ENCODE measurements at places on chromosomes 13 and 19.

DNA sequence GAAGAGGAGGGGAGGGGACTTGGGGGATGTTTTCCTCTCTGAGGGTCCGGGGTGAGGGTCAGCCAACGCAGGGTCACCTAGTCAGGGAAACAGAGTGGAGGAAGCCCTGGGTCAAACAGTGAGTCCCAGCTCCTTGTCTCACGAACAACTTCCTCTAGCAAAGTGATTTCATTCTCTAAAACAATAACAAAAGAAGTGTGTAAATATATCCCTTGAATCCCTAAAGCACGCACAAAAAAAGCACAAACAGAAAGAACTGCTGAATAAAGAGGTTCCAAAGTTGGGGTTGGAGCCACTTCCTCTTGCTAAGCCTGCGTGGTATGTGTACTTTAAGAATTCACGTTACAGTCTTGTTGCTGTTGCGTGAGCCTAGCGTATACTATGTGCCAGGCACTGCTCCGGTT, 1.5 kb upstream of the C5AR2 start:
- DNase-seq: no peak

- DNase-seq: no peak
Observed at GRCh38 chr13:108974686-108975085, 345.3 kb downstream of the MYO16 start.

DNA sequence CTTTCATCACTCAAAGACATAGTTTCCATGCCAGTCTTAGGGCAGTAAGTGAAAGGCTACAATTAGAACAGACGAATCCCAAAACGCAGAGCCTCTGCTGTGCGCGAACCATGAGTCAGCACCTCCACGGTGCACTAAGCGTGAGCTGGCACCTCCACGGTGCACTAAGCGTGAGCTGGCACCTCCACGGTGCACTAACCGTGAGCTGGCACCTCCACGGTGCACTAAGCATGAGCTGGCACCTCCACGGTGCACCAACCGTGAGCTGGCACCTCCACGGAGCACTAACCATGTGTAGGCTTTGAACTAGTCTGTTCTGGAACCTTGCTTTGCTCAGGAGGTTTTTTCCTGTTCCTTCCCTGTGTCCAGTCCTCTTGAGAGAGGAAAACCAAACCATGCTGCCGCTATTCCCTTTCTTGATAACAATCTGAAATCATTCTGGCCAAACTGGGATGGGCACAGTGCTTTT, 120.6 kb downstream of the IRS2 start:
- DNase-seq: no peak

- no peak for DNase-seq
Observed at GRCh38 chr13:76764916-76765315, 121.3 kb downstream of the KCTD12 start.

- no peak for DNase-seq
Observed at GRCh38 chr13:20699715-20700114, 3.8 kb upstream of the IL17D start.

DNA sequence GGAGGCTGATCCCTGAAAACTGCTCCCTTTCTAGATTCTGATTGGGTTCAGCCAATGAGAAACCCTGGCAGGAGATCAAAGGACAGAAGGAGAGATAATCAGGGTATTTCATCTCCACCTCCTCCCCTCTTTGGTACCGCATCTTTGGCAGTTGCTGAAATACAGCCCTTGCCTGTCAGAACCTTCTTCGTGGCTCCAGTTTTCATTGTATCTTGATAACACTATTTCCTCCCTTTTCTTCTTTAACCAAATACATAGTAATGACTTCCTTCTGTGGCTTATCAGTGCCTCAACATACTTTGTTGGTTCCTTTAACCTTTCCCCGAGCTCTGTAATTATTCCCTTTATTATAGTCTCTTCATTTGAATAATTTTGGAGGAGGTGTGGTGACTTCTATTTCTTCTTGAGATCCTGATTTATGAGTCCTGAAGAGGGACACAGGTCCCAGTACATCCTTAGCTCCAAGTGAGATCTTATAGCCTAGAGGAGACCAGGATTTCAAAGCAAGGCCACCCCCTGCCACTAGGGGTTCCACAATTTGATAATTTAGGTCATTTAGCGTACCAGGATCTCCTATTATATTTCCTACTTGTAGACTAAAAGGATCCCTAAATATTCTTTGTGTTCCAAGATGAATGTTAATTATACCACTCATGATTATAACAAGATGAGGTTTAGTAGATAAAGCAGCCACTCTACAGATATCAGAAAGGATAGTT, 98.0 kb downstream of the EDNRB start:
- DNase-seq: no peak

DNA sequence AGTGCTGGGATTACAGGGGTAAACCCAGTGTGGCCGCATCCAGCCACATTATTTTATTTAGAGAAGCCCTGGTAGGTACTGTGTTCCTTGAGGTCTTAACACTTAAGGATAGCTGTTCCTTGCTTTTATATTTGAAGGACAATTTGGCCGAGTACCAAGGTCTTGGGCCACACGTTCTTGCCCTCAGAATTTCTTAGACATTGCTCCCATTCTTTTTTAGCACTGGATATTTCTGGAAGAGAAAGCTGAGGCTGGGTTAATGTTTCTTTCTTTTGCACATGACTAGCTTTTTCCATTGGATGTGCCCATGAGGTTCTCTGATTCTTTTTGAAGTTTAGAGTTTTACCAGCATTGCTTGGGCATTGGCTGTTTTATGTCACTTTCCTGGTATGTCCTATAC, 5.5 kb upstream of the RNF113B start:
- no peak for DNase-seq

- DNase-seq: no peak
Observed at GRCh38 chr13:81138353-81138980, 797.5 kb upstream of the SPRY2 start.

DNA sequence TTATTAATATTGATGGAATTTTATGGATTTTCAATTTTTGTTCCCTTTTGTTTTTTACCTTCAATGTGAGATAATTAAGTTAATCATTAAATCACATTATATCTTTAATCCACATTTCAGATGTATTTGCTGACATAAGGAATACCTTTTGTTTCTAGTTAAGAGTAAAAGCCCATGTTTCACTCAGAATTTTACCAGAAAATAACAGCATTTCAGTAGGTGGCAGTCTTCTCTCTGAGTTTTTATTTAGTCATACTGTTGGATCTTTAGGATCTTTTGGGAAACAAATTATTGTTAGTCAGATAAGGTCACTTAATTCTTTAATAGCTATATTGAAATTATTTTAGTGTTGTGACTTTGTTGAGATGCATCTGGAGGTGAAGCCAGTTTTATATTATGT, 67.9 kb downstream of the NDFIP2 start:
- no peak for DNase-seq

- DNase-seq: no peak
Observed at GRCh38 chr13:27310946-27311345, 40.3 kb downstream of the RASL11A start.

GRCh38 chr19:14166999-14167575, 30.7 kb upstream of the ASF1B start:
- no peak for DNase-seq

GRCh38 chr13:50940509-50940908, 30.9 kb downstream of the RNASEH2B start:
- DNase-seq: no peak

GRCh38 chr13:101942038-101942437, 459.8 kb downstream of the FGF14 start:
- peak; percentile 7 for DNase-seq

DNA sequence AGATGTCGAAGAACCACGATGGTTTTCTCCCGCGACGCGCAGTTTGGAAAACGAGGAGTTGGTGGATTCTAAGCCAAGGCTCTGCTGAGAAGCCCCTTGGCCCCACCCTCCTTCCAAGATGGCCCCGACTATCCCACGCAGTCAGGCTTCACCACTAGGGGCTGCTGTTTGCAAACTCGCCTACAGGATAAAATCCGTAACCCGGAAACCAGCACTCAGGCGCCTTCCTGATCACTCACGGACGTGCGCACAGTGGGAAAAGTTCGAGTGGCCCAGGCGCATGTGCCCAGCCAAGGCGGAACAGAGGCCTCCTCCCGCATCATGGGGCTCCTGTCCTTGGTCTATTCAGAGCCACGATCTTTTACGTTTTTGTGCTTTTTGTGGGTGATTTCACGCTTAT, 19.2 kb upstream of the UQCR11 start:
- DNase-seq: peak; percentile 58

DNA sequence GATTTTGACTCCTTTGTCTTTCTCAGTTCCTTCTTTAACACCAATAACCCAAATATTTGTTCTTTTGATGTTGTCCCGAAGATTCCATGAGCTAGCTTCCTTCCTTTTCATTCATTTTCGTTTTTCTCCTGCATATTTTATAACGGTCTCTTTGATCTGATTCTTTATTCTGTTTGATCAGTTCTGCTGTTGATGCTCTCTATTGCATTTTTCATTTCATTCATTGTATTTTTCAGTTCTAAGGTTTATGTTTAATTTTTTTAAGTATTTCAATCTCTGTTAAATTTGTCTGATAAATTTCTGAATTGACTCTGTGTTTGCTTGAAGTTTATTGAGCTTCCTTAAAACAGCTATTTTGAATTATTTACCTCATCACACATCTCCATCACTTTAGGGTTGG, 68.4 kb upstream of the LRCH1 start:
- DNase-seq: no peak

DNA sequence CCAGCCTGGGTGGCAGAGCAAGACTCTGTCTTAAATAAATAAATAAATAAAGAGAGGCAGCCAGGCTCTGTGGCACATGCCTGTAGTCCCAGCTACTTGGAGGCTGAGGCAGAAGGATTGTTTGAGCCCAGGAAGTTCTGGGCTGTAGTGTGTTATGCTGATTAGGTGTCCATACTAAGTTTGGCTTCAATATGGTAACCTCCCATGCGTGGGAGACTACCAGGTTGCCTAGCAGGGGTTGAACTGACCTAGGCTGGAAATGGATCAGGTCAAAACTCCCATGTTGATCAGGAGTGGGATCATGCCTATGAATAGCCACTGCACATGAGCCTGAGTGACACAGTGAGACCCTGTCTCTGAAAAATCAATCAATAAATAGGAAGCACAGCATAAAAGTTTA, 4.0 kb upstream of the SNRNP70 start:
- DNase-seq: no peak

- DNase-seq: no peak
Observed at GRCh38 chr19:8085598-8086408, 33.2 kb downstream of the CCL25 start.

DNA sequence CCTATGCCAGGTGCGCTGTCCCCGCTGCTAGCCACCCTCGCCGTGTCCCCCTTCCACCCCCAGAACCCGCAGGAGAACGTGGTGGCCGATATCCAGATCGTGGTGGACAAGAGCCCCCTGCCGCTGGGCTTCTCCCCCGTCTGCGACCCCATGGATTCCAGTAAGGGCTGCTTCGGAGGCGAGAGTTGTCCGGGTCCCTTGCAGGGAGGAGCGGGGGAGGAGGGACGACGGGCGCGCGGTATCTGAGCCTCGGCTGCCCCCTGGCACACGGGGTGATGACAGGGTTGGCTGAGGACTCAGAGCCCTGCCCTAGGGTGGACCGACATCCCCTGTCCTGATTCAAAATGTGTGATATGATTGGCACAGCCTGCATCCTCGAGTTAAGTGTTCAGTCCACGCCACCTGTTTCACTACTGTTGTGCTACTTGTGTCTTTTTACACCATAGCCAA, 653 bp downstream of the MVB12A start:
- DNase-seq: peak; percentile 14

DNA sequence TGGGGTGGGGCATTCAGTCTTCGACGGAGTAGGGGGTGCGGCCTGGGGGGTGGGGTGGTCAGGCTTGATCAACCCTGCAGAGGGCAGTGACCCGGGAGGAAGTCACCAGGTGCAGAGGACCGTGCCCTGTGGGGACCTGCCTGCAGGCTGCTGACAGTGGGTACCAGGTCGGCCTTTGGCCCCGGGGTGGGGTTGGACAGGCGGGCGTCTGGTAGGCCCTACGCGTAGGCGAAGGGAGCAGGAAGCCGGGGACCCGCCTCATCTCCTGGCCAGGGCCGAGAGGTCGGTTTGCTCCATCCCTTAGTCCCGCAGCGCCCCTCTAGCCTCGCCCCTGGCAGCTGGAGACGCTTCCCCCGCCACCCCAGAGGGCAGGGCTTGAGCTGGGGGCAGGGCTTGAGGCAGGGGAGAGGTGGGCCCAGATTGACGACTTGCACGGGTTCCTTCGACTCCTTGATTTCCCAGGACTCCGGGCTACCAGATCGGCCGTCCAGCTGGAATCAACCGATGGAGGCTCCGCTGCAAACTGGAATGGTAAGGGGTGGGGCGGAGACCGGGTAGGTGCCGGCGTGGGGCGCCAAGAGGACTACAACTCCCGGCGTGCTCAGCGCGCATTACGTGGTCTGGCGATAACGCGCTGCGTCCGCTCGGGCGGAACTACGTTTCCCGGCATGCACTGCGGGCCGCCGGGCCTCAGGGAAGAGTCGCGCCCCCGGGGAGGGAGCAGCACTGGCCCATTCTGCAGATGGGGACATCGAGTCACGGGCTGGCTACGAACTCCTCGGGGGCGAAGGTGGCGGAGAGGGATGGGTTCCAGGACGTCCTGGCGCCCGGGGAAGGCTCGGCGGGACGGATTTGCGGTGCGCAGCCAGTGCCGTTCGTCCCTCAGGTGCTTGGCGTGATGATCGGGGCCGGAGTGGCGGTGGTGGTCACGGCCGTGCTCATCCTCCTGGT, at the start of gene PNPLA6:
TSS of gene PNPLA6 (plus strand) at position 671 of the 951 bp plus-strand sequence. CDS start at position 743, 72 bp downstream.
- peak; percentile 93 for DNase-seq

GRCh38 chr19:18408053-18408476, 10.6 kb upstream of the LRRC25 start:
- no peak for DNase-seq

DNA sequence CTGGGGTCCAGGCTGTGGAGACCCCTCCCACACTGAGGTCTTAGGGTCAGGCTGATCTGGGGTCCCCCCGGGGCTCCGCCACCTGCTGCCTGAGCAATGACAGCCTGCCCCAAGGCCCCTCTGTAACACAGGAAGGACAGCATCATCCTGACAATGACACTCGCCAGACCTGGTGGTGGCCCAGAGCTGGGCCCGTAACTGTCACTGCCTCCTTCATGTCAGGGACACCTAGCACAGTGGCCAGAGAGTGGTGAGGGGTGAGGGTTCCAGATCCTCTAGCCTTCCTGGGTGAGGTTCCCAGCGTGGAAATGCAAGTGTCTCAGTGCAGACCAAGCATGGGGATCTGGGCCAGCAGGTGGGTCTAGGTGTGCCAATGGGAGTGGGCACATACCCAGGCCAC, 27.8 kb downstream of the OPA3 start:
- no peak for DNase-seq
